ENCODE measurements at places on chromosomes 1 and 21.

GRCh38 chr1:19582318-19582717, 61.8 kb upstream of the NBL1 start:
- DNase-seq: peak; percentile 63

- peak; percentile 45 for DNase-seq
Measured at GRCh38 chr1:224447251-224447650, 12.7 kb upstream of the WDR26 start.

- DNase-seq: no peak
Measured at GRCh38 chr1:15315815-15316214, 68.8 kb downstream of the FHAD1 start.

DNA sequence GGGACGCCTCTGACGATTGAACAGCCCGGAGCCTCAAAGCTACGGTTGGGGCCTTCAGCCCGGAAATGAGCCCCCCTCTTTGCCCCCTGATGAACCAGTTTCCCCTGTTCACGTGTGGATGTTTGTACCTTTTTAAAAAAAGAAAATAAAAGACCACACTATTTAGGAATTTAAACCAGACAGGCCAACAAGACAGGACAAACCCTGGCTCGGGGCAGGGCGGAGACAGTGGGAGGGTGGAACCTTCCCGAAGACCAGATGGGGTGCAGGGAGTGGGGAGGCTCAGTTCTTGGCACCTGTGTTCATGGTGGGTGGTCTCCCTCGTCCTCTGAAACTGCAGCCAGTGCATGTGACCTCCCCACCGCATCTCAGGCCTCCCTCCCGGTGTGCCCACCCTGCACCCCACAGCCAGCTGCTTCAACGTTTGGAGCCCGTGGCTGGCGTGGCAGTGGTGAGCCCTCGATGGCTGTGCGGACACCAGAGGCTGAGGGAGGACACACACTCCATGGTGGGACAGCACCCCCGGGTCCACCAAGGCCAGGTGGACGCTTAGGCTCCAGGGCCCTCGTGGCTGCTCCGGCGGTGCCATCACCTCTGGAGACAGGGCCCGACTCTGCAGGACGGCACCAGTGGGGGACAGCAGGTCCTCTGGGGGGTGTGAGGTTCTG, 45.6 kb downstream of the COL18A1 start:
- no peak for DNase-seq

DNA sequence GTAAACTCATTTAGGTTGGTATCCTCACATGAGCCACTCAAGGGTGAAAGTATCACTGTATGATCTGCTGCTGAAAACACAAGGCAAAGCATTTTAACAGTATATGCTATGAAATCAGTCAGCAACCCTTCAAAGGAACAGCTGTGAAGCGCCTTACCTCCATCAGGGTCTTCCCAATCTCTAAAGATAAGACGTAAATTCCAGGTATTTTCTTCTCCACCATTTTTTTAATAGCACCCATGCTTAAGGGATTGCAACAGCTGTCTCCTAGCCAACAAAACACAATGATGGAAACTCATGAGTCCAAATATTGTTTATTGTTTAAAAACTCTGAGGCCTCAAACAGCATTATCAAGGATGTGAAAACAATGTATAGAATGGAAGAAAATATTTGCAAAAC, 4.8 kb downstream of the PPT1 start:
- no peak for DNase-seq
